ENCODE measurements at places on chromosomes 5 and 9.

DNA sequence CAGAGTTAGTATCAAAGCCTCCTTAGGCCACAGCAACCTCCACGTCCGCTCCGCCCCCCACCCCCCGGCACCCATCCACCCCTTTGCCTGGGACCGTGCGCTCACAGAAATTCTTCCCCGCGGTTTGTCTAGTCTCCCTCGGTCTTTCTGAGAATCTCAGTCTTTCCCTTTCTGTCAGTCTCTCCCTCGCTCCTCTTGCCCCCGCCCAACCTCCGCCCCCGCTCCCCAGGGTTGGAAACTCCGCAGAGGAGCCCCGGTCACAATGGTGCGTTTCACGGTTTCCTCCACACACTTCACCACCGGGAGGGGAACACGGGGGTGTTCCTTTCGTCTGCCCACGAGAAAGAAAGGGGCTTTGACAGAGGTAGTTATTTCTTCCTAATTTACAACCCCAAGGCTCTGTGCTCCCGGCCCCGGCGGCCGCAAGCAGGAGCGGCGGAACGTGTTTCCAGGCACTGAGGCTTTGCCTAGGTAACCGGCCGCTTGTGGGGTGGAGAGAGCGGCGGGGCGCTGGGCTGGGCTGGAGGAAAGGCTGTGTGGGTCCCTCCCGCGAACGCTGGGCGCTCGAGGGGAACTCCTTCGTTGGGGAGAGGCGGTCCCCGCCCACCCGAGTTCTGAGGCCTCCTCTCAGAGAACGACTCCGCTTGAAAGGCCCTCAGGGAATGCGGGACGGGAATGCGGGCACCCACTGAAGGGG, 2.1 kb downstream of the NR4A3 start:
- DNase-seq, result no peak

DNA sequence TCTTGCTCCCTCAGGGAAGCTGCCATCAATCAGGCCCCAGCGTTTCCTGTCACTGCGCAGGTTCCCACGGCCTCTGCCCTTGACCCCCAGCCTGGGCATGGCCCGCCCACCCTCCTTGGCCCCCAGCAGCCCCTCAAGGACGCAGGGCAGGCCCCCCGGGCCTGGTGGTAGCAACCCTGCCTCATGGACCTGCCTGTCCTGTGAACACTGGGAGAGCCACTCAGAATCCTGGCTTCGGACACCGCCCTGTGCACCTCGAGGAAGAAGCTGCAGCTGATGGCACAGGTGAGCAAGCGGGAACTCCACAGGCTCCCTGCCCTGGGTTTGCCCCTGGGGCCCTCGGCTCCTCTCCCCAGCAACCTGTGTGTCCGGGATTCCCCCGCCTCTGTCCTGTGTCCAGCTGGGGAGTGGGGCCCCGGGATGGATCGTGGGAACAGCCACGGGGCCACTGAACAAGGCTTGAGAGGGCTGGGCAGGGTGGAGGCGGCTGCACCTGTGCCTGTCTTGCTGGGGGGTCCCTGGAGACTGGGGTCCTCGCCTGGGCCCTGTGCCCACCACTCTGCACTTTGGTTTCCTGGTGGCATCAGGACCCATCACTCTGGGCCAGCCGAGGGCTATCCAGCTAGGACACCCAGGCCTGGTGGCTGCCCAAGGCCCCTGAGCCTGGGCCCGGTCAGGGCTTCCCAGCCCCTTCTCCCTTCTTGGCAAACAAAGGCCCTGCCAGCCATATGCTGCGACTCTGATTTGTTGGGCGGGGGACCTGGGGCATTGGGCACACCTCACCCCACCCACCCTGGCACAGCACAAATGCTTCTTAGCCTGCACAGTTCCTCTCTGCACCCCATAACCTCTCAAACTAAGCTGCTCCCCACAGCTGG, 33.5 kb upstream of the EGFL7 start:
- no peak for DNase-seq

DNA sequence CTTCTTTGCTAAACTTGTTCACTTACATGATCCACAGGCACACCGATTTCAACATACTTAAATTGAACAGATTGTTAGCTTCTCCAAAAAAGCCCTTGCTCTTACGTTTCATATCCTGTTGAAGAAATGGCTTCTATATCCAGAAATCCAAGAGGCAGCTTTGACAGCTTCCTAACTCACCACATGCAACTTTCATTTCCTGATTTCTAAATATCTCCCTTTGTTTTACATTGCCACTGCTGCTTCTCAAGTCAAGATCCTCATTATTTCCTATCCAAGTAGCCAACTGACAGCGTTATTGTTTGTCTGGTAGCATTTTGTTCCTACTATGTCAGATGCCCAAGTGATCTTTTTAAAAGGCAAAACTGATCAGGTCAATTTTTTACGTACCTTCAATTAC, 913.2 kb upstream of the TYRP1 start:
- no peak for DNase-seq

DNA sequence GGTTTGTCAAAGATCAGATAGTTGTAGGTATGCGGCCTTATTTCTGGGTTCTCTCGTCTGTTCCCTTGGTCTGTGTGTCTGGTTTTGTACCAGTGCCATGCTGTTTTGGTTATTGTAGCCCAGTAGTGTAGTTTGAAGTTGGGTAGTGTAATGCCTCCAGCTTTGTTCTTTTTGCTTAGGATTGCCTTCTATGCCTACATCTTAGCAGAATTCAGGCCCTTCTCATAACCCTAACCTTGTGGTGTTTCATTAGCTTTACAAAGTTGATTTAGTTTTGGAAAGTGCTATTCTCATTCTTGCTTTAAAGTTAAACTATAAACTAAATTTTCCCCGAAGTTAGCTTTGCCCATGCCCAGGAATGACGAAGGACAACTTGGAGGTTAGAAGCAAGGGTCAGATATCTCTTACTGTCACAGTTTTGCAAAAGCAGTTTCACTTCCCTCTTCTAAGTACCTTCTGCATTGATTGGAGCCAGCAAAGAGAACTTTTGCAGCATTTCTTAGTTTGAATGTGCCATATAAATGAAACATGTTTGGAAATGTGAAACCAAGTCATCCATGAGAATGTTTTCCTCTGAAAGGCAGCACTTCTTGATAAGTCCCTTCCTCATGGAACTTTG, 274.3 kb upstream of the DMRT1 start:
- DNase-seq, result no peak

DNA sequence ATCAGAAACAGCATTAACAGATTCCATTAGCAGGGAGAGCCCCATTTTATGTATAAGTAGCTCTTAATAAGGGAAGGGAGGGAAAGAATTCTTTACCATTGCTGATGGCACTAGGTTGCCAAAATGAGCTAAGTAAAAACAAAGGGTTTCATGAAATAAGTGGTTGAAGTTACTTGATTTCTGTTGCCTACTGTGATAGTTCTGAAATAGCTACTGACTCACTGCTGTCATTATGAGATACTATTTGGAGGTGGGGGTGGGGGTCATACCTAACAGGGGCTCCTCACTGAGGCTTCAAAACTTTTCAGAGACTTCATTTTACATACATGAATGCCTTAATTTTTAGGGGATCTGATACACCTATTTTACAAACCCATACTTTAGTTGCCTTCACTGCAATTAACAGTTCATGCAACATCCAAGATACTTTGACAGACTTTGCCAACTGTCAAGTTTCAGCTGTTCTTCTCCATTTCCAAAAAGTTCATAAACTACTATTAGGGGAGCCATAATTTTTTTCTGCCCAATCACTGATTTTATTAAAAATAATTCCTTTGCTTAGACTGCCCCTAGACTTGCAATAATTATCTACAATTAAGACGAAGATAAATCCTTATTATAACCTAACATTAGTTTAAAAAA, 4.6 kb downstream of the HOMER1 start:
- no peak for DNase-seq

DNA sequence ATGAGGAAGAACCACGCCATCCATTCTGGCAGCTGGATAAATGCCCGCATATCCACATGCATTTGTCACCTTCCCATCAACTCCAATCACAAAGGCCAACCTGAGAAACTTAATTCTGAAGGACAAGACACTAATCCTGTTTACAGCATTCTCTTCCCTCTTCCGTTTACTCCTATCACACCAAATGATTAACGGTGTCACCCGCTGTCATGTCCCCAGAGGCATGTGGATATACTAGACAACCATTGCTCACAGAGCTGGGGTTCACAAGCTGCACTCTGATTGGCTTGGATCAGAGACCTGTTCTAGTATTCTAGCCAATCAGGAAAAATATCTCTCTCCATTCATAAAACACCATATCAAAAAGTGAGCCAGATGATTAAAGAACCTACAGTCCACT, 3.6 kb downstream of the MACROH2A1 start:
- no peak for DNase-seq

- DNase-seq, result no peak
Measured at GRCh38 chr9:107847978-107848964, 358.7 kb upstream of the KLF4 start.

GRCh38 chr5:103475629-103476240, 86.9 kb downstream of the NUDT12 start:
- DNase-seq, result peak; percentile 45

DNA sequence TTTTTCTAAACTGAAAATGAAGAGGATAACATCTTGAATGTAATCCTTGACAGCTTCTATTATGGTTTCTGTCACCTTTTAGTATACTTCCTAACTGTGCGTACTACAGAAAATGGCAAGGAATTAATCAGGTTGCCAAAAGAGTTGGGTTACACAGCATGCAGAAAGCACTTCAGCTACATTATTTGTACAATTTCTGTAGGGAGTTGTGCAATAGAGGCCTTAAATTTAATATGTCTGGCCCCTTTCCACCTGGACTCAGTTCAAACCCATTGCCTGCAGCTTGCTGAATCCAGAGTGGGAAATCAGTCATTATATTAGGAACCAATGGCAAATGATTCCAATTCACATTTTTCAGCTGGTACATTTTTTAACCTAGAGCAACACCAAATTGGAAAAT, 549.7 kb downstream of the CSNK1G3 start:
- DNase-seq, result no peak

- DNase-seq, result no peak
Measured at GRCh38 chr9:125074976-125075375, 68.4 kb downstream of the SCAI start.

Measured in HT1080 (cell line).